ENCODE measurements at places on chromosomes 7 and 10.

- no peak for DNase-seq
These were observed 2.4 kb downstream of the UROS start for GRCh38 chr10:125820701-125821100.

DNA sequence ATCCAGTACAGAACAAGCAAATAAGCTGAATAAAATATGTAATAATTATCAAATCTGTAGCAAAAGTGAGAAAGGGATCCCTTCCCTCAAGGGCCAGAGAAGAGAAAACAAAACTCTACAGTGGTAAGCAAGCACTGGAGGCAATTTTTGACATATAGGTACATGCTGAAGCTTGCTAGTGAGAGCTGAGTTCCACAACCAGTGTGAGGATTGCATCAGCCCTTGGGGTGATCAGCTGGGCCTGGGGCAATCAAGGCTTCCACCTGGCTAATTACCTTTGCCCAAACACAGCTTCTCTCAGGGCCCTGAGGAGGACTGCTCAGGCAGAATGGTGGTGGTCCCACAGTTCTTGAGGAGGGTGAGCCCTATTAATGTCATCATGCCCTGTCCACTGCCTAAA lies 134.4 kb upstream of the DLX6 start:
- DNase-seq, result no peak

GRCh38 chr10:6669269-6669859 lies 89.3 kb upstream of the PRKCQ start:
- DNase-seq, result peak; percentile 12

DNA sequence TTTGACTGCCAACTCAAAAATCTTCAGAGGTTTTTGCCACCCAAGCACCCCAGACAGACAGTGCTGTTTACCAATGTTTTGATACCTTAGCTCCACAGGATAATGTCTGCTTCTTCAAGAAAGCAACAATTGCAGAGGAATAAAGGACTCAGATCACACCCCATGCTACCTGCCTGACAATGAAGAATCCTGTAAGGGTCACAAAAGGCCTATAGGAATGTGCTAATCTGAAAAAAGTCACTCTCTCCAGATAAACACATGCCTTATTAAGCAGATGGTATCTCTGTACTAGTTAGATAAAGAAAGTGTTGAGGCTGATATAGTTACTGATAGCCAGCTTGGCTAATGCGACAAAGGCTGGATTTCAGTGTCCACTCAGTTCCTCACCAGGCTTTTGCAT lies 1076.7 kb upstream of the SORCS1 start:
- DNase-seq, result no peak

DNA sequence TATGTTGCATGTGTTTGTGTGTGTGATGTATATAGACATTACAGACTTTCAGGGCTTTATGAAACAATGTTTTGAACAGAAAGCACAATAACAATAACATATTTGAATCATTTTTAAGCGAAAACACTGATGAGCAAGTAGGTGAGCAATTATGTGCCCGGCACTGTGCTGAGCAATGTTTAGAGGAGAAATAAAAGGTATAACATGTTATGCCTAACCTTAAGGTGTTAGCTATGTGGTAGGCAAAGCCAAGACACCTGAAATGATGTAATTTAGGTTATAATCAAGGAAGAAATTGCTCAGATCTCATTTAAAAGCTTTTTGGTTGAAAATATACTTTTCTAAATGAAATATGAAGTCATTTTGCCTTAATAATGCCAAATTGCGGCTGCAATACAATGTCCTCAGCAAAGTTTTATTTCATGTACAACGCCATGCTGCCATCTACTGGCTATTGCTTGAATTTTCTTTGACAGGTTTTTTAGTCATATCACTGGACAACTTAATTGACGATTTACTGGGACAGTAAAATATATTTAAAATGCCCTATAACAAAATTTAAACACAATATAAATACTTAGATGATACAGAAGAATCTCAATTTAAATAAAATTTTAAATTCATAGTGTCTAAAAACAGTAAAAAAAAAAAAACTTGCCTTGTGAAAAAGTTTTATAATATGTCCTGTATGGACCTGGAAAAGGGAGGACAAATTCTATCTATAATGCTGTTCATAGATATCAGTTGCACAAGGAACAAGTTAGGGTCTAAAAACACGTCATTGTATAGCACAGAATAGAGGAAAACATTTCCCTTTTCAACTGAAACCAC lies 131.1 kb upstream of the CDK1 start:
- peak; percentile 44 for DNase-seq

GRCh38 chr7:15167912-15168311 lies 265.4 kb upstream of the DGKB start:
- DNase-seq, result no peak

DNA sequence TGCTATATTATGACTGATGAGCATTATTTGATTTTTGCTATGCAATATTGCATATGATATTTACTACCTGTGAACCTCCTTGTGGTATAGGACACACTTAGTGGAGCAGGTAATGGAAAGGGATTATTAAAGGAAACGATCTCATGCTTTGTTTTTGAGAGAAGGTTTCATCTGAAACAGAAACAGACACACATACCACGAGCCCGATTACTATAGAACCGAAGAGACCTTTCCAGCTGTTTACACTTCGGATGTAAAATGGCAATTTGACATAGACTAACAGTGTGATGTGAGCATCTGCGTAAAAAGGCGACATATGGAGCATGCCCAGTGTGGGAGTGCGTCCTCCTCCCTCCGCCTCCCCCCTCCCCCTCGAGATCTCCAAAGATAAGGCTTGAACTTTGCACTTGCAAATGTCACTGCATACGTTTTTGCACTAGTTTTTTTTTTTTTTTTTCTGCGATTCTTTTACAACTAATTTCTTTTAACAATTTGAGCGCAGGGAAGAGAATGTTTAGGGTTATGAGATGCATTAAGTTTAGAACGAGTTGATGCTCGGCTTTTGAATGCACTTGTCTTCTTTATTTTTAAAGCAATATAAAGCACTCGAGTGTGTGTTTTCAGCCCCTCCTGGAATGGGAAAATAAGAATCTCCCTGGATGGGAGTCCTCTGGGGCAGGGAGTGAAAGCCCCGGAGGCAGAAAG lies 251.0 kb downstream of the NSUN6 start:
- no peak for DNase-seq

- DNase-seq, result no peak
These were observed 74.9 kb downstream of the ADRA2A start for GRCh38 chr10:111151595-111152307.

- DNase-seq, result no peak
These were observed 49.3 kb downstream of the ABCB4 start for GRCh38 chr7:87426160-87426559.

- DNase-seq, result no peak
These were observed 84.5 kb upstream of the FAM20C start for GRCh38 chr7:107907-108306.

GRCh38 chr10:22712956-22713852 lies 1.2 kb downstream of the PIP4K2A start:
- DNase-seq, result no peak

- DNase-seq, result no peak
These were observed 8.4 kb downstream of the BNIP3 start for GRCh38 chr10:131973160-131973951.

GRCh38 chr7:100115026-100115425 lies 4.1 kb downstream of the TAF6 start:
- no peak for DNase-seq

- no peak for DNase-seq
These were observed 1245.7 kb upstream of the SORCS1 start for GRCh38 chr10:108410236-108410635.

DNA sequence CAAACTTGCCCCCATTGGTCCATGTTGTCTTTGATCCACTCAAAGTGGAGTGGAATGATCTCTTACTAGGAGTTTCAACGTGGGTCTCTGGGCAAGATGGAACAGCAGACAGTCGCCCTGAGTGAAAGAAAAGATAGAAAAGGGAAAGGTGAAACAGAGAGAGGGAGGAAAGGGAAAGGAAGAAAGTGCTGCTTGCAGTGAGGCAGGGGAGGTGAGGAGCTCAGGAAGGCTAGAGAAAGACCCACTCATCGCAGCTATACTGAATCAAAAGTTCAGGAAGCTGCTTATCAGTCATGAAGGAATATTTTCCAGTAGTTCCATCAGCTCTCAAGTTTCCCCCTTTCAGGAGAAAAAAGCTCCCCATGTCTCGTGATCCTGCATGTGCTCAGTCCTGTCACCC lies 86.9 kb downstream of the ZNF467 start:
- no peak for DNase-seq

DNA sequence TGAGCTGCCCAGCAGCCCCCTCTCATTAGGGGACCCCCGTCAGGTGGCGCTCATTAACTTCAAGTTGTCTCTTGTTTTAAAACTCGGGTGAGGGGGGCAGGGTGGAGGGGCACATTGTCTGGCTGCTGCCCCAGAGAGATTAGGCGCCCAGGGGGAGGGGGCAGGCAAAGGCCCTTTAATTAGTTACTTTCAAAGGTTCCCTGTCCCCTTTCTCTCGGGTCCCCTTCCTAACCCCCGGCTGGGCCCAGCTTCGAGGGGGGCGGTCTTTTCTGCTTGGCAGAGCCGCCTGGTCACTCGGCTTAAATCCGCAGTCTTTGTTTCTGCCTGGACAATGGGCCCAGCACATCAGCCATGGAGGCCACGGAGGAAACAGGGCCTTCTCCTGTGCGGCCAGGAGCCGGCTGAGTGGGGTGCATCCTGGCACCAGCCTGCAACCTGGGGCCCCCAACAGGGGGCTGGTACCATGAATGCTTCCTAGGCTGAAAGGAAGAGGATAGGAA lies 38.9 kb upstream of the SLF2 start:
- no peak for DNase-seq

- DNase-seq, result no peak
These were observed 587.3 kb downstream of the DNAJB6 start for GRCh38 chr7:157923903-157924630.

GRCh38 chr10:105706281-105707026 lies 1065.4 kb downstream of the SORCS3 start:
- DNase-seq, result no peak

- DNase-seq, result no peak
These were observed 64.9 kb downstream of the TBXAS1 start for GRCh38 chr7:139893999-139894398.

- no peak for DNase-seq
These were observed 61.9 kb upstream of the MAGI2 start for GRCh38 chr7:79515358-79515757.
